ENCODE measurements at places on chromosomes 11 and 22. TPM values are rescaled to one million over a fixed set of nuclear protein-coding genes. Genes with fewer than 3 reads are reported as not detected.

DNA sequence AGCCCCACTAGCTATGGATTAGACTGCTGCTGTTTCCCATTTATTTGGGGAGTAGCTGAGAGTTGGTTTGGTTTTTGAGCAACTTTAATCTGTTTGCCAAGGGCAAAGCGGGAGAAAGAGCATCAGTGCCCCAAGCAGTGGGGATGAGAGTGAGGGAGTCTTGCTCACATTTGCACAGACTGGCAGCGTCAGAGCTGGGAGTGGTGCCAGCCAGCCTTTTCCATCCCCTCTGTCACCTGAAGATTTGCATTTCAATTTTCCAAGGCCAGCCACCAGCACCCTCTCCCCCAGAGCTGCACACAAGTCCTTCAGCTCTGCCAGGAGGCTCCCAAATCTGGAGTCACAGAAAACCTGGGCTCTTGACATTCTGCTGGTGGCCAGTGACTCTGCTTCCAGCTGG lies 21.0 kb upstream of the UVRAG start:
- DNase-seq, result no peak

- DNase-seq, result no peak
These were observed 17.3 kb downstream of the TOLLIP start for GRCh38 chr11:1292018-1292643.

ZDHHC24 gene
- 25.7 TPM for total RNA-seq

GVQW3 gene
- 5.4 TPM for total RNA-seq

- DNase-seq, result no peak
These were observed 18.5 kb upstream of the TPH1 start for GRCh38 chr11:18064450-18065054.

- no peak for DNase-seq
These were observed 662.1 kb downstream of the NTM start for GRCh38 chr11:132032555-132032954.
